ENCODE measurements at places on chromosomes 2 and 18.

GRCh38 chr2:127985735-127986134 lies 42.1 kb downstream of the SAP130 start:
- no peak for DNase-seq
- peaks cover 63% of the 10 kb centered on the region for H3K36me3 ChIP-seq
- H3K4me1 ChIP-seq, result no peaks in the 10 kb centered on the region
- H3K27me3 ChIP-seq, result no peaks in the 10 kb centered on the region
- H3K27ac ChIP-seq, result no peak overlapping the region

DNA sequence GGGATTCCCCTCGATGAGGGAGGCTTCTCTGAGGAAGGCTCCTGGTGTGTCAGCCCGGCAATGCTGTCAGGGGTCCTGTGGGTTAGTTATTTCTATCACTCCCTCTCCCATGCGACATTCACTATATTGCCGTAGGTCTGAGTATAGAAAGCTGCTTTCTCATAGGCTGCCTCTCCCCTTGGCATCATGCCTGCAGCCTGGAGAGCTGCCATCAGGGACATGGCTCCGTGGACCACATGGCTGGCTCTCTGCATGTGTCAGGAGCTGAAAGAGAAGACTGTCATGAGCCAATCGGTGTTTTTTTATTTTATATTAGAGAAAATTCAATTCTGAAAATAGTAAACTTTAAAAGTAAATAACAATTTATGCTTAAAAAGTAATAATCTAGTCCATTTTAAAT lies 198.0 kb downstream of the CDH20 start:
- H3K4me1 ChIP-seq, result peaks cover 21% of the 10 kb centered on the region
- H3K27me3 ChIP-seq, result peaks cover 8% of the 10 kb centered on the region
- no peak overlapping the region for H3K27ac ChIP-seq

DNA sequence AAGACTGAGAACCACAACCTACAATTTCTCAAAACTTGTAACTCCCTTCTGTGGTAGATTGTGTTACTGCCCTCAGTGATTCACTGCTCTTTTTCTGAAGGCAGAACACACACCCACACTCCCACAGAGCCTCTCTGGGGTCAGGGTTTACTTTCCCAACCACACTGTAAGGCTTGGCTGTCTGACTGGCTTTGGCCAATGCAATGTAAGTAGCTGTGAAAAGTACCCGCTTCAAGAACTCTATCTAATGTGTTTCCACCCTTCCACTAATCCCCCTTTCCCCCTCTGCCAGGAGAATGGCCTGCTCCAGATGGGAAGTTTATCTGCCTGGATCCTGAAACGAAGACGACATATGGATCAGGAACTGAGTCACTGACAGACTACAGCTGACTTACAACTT lies 222.7 kb downstream of the CDH2 start:
- DNase-seq, result peak; percentile 3
- H3K27ac ChIP-seq, result peak overlapping the region; percentile 96
- peaks cover 43% of the 10 kb centered on the region for H3K4me1 ChIP-seq
- H3K36me3 ChIP-seq, result peaks cover 62% of the 10 kb centered on the region

DNA sequence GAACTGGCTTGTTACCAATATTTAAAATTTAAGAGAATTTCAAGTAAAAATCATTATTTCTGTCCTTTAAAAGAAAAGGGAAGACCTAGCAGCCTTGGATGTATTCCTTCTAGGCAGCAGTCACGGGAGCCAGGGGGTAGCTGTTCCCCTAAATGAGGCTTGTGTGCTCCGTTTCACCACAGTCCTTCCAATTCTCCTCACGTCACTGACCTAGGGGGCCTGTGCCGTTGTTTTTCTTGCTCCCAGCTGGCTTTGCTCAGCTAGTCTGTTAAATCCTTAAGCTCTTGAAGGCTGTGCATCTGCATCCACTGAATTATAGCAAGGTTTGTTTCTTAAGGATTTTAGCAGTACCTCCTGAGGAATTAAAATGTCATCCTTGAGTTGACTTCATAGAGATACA lies 9.9 kb downstream of the KLHL23 start:
- H3K27ac ChIP-seq, result no peak overlapping the region
- H3K36me3 ChIP-seq, result peaks cover 81% of the 10 kb centered on the region
- peaks cover 3% of the 10 kb centered on the region for H3K27me3 ChIP-seq
- H3K4me3 ChIP-seq, result no peak overlapping the region
- H3K4me1 ChIP-seq, result peaks cover 14% of the 10 kb centered on the region
- no peak for DNase-seq

DNA sequence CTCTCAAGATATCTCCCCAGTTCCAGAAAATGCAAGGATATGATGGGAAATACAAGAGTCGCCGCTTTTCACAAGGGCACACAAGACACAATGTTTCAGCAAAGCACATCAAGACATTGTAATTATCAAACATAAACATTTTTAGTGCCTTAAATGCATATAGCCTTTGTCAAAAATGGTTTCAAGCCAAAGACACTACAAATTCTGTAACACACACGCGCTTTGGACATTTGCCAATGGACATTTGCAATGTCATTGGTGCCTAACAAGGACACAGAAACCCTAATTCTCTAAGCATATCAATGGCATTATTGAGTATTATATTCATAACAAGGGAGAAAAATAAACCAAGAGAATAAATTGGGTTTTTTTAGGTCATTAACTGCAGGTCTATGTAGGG lies 16.1 kb downstream of the ADD2 start:
- peaks cover 11% of the 10 kb centered on the region for H3K36me3 ChIP-seq
- no peak overlapping the region for H3K4me3 ChIP-seq
- DNase-seq, result no peak
- H3K27me3 ChIP-seq, result peaks cover 4% of the 10 kb centered on the region
- H3K27ac ChIP-seq, result no peak overlapping the region

DNA sequence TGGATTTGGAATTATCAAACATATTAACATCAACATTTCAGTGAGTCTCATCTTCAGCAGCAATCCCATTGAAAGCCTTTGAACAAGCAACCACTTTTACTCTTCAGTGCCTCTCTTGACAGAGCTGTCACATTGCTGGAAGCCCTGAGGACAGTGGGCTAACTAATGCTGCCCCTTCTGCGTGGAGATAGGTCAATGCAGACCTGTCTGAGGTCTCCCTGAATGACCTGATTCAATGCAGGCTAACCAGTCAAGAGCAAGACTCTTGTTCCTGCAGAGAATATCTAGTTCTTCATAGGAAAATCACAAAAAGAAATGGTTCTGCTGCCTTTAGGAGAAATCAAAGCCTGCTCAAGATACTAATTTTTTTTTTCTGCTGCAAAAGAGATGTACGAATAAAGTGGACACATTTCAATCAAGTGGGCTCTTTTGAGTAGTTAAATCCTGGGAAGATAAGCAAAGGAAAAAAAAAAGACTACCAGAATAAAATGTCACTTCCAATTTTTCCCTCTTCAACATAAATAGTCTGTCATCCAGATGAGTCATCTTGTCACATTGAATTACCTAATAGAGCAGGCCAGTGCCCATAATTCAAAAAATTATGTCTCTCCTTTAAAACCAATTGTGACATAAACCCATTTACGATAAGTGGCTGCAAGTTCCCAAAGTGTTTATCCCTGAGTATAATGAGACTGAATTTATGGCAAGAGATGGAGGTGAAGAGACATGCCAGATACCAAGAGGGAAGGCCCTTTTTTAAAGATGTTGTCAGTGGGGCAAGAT lies 1269.0 kb upstream of the DDX18 start:
- H3K4me3 ChIP-seq, result no peak overlapping the region
- no peak for DNase-seq
- no peaks in the 10 kb centered on the region for H3K36me3 ChIP-seq
- H3K4me1 ChIP-seq, result no peaks in the 10 kb centered on the region
- H3K27ac ChIP-seq, result no peak overlapping the region
- peaks cover 8% of the 10 kb centered on the region for H3K27me3 ChIP-seq

DNA sequence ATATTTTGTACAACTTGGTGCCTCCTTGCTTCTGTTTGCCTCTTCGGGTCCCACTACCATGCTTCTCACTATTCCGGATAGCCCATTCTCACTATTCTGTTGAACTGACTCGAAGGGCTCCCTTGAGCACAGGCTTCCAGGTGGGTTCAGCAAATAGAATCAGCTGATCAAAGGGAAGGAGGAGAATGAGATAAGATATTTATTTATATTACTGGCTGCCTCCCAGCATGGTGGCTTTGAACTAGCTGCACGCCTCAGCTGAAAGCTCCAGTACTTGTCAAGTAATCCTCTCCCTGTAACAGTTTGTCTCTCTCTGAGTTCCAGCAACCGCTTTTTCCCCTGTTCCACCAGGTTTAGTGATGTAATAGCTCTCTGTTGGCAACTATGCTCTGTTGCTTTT lies 187.8 kb upstream of the HNRNPA3 start:
- H3K4me3 ChIP-seq, result no peak overlapping the region
- H3K27me3 ChIP-seq, result no peaks in the 10 kb centered on the region
- no peak for DNase-seq
- H3K4me1 ChIP-seq, result peaks cover 31% of the 10 kb centered on the region
- no peaks in the 10 kb centered on the region for H3K36me3 ChIP-seq

GRCh38 chr2:98892871-98893270 lies 43.2 kb downstream of the CRACDL start:
- peaks cover 37% of the 10 kb centered on the region for H3K4me1 ChIP-seq
- H3K27ac ChIP-seq, result no peak overlapping the region
- H3K27me3 ChIP-seq, result peaks cover 11% of the 10 kb centered on the region
- peaks cover 16% of the 10 kb centered on the region for H3K36me3 ChIP-seq
- H3K4me3 ChIP-seq, result no peak overlapping the region
- DNase-seq, result no peak

Data from nephron progenitor cell (in vitro differentiated cells).